MM.1S (cell line): ENCODE measurements at places on chromosomes 5 and 9.

DNA sequence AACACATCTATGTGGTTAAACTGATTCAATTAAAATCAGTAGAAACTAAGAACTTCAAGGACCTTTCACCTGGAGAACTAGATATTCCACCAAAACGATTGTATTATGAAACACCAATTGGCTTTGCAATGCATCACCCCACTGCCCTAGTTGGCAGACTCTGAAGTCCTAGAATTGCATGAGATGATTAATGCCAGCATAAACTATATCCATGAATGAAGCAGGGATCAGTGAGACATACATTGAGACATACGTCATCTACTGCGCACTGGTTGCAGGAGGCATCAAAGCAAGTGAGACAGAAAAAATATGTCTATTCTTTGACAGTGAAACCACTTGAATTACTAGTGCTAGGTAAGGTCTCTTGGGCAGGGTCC is 9.7 kb upstream of the ZNF354A start:
- DNase-seq: no peak

- DNase-seq: no peak
Measured at GRCh38 chr5:57195060-57195459, 21.2 kb downstream of the GPBP1 start.

DNA sequence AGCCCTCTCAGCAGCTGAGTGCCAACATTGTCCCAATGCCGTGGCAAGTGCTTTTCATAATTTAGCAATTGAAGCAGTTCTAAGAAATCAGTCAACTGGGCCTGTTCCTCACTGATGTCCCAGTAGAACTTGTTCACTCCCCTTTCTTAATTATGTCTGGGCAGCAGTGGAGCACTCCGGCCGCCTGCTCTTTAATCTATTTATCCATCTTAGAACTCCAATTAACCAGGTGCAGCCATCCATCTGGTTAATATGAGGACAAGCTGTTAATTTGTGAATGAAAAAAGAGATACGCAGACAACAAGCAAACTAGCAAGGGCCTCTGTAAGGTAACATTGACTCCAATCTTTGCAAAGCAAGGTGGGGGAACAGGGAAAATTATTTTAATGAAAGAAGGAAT is 39.4 kb downstream of the MAT2B start:
- DNase-seq: no peak

DNA sequence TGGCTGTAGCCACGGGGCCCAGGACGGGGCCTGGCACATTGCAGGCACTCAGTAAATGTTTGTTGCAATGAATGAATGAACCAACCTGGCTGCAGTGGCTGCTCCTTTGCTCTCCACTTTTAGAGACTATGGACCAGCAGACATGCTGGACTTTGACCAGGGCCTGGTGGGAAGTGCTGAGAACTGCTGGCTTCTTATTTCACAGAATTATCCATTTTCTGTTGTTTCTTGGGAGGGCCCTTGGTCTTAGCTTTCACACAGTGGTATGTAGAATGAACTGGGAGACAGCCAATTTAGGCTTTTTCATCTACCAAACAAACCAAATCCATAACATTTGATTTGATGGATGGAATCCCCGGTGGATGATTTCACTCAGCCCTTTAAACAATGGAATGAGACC is 78.0 kb upstream of the LHFPL2 start:
- DNase-seq: no peak

DNA sequence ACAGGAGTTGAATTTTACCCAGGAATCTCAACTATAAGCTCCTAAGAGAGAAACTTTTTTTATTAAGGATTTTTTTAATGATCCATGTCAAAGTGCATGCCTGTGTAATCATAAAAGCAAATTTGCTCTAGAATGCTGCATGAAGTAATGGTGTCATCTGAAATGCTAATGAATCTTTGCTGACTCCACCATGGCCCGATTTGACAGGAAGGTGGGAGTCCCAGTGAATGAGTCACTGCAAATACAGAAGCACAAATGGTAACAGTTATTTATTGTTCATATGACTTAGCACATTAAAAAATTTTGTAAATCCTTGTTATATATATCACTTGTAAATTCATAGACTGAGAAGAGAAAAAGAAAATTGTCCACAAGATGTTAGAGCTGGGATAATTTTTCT is 341.3 kb downstream of the RASEF start:
- no peak for DNase-seq

GRCh38 chr5:159616952-159617351 is 286.7 kb upstream of the IL12B start:
- no peak for DNase-seq

DNA sequence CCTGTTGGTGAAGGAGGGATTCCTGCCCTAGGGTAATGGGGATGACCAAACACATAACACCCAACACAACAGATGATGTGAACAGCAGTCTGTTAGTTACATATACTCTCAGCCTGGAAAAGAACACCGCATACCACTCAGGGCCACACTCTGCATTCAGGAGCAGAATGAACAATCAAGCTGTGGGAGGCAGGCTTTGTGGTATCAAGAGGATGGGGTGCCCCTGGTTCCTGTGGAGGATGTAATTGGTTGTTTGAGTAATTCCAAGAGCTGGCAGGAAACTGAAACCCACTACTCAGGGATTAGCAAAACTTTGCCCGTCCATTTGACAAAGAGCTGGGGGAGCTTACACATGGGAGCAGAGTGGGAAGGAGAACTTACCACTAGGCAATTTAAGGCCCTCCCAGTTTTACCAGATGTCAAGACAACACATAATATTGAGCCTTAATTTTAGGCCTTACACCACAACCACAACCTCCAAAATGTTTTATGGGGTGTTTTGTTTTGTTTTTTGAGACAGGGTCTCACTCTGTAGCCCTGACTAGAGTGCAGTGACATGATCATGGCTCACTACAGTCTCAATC is 15.6 kb upstream of the PRKAA1 start:
- DNase-seq: no peak

GRCh38 chr5:32023816-32024215 is 150.3 kb downstream of the GOLPH3 start:
- no peak for DNase-seq

- no peak for DNase-seq
Measured at GRCh38 chr9:95242613-95243012, 74.9 kb downstream of the FANCC start.

- no peak for DNase-seq
Measured at GRCh38 chr9:129932303-129933151, 97.3 kb downstream of the USP20 start.
